Chondrocyte (in vitro differentiated cells): ENCODE measurements at places on chromosomes 2 and 18. TPM values are rescaled to one million over a fixed set of nuclear protein-coding genes. Genes with fewer than 3 reads are reported as not detected.

DNA sequence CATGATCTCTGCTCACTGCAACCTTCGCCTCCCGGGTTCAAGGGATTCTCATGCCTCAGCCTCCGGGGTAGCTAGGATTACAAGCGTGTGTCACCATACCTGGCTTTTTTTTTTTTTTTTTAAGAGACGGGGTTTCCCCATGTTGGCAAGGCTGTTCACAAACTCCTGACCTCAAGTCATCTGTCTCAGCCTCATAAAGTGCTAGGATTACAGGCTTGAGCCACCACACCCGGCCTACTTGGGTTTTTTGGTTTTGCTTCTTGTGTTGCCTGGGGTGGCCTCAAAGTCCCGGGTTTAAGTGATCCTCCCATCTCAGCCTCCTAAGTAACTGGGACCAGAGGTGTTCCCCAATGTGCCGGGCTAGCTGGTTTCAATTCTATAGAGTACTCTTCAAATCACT lies 64.6 kb downstream of the NAPG start:
- no peaks in the 10 kb centered on the region for H3K27me3 ChIP-seq

DNA sequence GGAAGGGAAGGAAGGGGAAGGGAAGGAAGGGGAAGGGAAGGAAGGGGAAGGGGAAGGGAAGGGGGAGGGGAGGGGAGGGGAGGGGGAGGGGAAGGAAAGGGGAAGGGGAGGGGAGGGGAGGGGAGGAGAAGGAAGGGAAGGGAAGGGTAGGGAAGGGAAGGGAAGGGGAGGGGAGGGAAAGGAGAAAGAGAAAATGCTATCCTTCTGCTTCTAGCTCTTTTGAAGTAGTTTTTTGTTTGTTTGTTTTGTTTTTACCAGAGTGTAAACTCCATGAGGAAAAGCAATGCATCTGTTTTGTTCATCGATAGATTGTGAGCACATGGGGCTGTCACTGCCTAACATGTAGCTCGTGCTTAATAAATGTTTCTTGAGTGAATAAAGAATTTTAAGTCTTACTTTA lies 1592.7 kb upstream of the ACVR2A start:
- no peaks in the 10 kb centered on the region for H3K36me3 ChIP-seq
- H3K27me3 ChIP-seq = no peaks in the 10 kb centered on the region
- no peak overlapping the region for H3K27ac ChIP-seq

DNA sequence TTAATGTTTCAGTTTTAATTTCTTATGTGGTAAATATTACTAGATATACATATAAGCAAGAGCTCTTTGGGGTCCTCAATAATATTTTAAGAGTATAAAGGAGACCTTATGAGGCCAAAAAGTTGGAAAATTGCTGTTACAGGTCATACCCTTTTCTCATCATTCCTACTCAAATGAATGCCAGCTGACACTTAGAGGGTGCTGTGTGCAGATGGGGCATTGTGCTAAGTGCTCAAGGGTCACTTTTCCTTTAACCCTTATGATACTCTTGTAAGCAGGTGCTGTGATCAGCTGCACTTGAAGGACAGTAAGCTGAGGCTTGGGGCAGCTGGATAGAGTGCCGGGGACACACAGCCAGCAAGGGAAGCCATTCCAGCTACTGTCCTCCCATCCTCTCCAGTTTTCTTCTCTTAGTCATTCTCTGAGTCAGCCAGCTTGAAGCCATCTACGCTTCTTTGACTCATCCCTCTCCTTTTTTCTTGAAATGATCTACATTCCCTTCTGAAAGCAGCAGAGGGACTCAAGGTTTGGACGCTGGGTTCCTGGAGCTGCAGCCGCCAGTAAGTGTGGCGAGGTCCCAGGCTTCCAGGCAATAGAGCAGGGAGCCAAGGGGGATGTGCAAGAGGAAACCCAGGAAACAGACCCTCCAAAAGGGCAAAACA lies 42.0 kb upstream of the CREB1 start:
- peaks cover 30% of the 10 kb centered on the region for H3K4me1 ChIP-seq
- DNase-seq = no peak
- H3K27me3 ChIP-seq = no peaks in the 10 kb centered on the region
- H3K27ac ChIP-seq = peak overlapping the region; percentile 71

Gene TRPM8
- 0.15 TPM in 1 of 3 replicates, not detected in the others for total RNA-seq

DNA sequence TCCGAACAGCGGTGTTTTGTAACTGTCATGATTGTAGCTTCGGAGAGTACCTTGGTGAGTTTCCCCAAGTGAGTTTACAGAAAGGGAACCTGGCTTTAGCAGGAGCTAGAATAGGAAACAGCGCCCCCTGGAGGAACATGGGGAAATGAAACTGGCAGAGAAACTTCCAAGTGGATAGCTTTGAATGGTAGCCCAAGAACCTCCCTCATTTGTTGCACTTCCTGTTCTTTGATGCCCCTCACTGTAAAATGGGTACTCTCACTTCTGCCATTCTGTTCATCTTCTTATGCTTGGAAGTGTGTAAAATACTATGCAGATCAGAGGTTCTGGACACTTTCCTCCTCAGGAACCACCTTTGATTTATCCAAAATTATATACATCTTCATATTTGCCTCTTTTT lies 36.2 kb downstream of the CHST10 start:
- no peak overlapping the region for H3K4me3 ChIP-seq
- H3K36me3 ChIP-seq = no peaks in the 10 kb centered on the region
- H3K27me3 ChIP-seq = peaks cover 7% of the 10 kb centered on the region
- DNase-seq = no peak
- H3K27ac ChIP-seq = no peak overlapping the region
- no peaks in the 10 kb centered on the region for H3K4me1 ChIP-seq

Gene LRRTM1
- total RNA-seq = not detected in 3 replicates
